ENCODE measurements at places on chromosomes 5 and 9.

GRCh38 chr9:135068776-135069415, 18.6 kb upstream of the OLFM1 start:
- no peak for DNase-seq

DNA sequence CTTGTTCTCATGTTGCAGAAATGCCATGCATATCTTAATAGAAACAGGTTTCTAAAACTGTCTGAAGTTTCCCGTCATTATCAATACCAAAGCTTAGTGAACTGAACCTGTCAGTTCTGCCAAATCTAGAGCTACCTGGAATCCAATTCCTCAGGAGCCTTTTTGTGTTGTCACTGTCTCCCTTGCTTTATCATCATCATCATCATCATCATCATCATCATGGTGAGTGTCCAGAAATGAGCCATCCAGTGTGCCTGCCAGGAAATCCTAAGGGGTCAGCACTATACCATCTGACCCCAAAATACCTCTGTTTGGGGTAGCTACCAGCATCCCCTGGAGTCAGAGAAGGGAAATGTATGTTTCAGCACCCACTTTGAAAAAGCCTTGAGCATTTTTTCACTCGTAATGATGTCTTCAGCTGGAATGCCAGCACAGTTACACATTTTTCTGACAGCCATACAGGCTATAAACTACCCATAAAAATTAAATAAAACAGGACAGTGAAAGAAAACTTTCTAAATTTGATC, 150.3 kb downstream of the NR2F1-AS1 start:
- DNase-seq = no peak

DNA sequence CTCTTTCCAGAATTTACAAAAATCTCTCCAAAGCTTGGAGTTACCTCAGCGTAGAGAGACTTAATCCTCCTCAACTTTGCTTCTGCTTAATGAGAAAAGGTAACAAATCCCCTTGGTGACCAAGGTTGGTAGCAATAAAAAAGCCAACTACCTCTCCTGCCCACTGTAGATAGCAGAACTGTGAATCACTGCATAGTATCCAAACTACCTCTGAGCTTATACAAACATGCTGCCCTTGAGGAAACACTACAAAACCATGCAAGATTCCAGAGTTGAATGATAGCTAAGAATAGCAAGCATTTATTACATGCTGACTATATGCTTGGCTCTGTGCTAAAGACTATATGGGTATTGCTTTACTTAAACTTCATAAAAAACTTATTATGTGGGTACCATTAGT, 2.8 kb upstream of the ADAMTS12 start:
- DNase-seq = no peak

- DNase-seq = no peak
Measured at GRCh38 chr9:79939819-79940218, 368.1 kb downstream of the TLE4 start.

GRCh38 chr5:154359221-154359573, 86.6 kb upstream of the SAP30L start:
- no peak for DNase-seq

DNA sequence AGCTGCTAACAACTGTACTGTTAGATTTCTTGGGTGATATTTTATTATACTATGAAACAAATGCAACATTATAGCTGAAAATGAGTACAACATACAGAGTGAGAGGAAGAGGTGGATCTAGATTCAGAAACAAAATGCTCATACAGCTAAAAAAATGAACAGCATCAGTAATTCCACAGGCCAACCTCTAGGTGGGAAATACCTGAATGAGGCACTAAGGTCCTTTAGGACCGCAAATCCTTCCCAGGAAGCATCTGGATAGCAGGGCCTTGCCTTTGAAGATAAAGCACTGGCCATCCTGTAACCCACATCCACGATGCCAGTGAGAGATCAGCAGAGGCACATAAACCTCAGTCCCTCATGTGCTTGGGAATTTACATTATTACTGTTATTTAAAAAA, 310.8 kb downstream of the YTHDC2 start:
- DNase-seq = no peak

- peak; percentile 69 for DNase-seq
Measured at GRCh38 chr9:137049544-137050449, 3.8 kb upstream of the NPDC1 start.

DNA sequence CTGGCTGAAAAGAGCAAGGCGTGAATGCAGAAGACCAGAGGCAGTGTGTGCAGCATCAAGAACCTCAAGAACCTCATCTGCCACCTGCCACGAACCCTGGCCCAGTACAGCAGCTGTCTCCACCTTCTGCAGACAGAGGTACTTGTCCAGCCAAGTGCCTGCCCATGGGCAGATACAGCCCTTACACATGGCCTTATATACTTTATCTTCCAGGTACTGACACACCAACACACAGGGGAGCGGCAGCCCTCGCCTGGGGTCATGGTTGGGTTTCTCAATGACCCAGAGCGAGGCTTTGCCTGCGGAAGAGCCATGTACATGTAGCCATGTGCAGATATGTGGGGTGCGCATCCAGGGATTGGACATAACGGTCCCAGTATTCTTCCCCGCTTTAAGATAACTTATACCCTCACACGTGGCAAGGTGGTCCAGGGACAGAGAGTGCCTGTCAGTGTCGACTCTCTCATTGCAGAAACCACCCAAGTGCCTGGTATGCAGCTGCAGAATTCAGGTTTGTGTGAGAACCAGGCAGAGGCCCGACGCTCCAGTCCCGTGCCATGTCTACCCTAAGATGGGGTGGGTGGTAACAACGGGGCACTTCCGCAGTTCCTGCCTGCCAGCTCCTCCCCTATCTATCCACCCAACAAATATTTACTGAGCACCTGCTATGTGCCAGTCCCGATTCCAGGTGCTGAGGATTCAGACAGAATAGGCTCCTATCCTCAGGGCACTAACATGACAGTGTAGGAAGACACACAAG, 206.9 kb downstream of the FSTL4 start:
- DNase-seq = peak; percentile 2

DNA sequence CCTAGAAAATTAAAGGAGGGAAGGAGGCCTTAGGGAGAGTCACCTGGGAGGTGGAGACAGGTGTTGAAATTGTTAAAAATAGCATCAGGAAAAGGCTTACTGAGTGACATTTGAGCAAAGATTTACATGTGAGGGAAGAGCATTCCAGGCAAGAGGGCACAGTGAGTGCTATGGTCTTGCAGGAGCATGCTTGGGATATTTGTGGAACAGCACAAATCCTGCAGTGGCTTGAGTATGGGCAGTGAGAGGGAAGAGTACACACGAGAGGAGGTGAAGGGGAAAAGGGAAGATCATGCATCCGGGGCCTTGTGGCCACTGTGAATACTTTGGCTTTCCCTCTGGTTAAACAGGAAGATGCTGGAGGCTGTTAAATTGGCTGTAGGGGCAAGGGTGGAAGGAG, 36.6 kb downstream of the ACER2 start:
- DNase-seq = no peak

- DNase-seq = no peak
Measured at GRCh38 chr9:137301081-137301947, 757 bp downstream of the NRARP start.

DNA sequence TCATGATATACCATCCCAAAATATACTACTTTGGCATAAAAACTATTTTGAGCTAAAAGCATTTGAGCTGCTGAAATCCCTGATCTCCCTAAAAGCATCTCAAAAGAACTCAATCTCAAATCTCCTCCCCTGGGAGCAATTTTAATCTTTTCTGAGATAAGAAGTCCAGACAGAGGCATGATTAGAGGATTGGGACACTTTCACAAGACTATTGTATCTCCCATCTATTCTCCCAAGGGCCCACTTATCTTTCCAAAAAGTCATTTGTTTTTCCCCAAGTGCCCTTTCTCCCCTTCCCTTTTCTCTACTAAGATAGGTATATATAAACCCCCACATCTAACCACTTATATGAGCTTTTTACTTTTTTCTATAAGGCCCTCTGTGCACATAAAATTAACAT, 79.7 kb downstream of the ALDH7A1 start:
- no peak for DNase-seq

GRCh38 chr5:18761801-18762200, 1127.5 kb downstream of the TAF11L14 start:
- DNase-seq = no peak

GRCh38 chr5:134029156-134029555, 24.4 kb upstream of the VDAC1 start:
- no peak for DNase-seq

GRCh38 chr5:78268356-78268755, 26.1 kb downstream of the AP3B1 start:
- no peak for DNase-seq

DNA sequence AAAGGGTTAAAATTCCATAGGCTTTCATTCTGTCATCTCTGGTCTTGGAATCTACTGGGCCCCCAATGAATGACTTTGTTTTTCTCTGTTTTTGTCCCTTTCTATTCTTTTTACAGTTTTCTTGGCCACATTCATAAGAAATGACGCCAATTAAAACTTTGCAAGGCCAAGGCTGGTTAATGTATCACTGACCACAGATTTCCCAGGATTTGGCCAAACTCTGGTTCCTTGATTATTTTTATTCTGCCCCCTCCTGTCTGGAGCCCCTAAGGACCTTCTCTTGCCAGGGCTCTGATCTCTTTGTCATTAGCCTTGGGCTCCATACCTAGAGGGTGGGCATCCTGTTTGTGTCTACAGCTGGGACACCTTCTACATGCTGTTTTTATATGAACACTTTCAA, 388.9 kb upstream of the PAPPA start:
- no peak for DNase-seq

DNA sequence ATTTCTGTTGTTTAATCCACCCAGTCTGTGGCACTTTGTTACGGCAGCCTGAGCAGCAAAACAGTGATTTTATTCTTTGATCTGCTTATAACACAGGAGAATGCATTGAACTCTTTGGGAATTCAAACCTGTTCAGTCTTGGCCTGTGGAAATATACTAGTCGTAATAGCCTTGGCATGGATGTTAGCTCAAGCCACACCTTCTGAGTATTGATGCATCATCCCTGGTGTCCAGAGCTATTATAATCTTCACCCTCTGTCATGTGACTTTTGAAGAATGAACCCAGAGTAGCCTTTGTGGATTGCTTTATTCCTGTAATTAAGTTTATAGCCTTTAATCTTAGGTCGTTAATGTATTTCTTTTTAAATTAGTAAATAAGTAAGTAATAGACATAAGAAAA, 50.8 kb upstream of the TEX48 start:
- DNase-seq = no peak

DNA sequence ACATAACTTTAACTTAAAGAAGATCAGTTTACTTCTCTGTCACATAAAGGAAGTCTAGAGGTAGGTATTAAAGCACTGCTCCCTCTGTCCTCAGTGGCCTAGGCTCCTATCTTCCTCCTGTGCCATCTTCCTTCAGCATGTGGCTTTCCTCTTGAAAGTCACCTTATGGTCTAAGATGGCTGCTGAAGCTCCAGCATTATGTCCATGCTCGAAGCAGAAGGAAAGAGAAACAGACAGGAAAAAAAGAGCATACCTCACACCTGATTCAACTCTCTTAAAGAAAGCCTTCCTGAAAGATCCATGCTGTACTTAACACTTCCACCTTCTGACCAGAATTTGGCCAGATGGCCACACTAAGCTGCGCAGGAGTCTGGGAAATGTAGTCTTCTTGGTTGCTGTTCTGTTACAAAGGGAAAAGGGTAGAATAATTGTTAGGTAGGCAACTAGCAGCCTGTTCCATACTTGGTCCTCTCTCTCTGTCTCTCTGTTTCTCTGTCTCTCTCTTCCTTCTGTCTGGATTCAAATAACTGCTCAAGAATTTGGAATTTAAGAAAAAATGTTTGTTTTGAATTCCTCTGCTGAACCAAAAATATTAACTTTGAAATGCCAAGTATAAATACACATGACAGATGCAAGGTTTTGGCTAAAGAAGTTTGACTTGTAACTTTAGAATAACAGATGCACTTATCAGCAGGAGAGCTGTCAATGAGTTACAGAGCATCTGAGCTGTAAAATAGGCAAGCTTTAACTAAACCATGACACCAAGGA, 16.0 kb downstream of the TMEM174 start:
- DNase-seq = no peak

DNA sequence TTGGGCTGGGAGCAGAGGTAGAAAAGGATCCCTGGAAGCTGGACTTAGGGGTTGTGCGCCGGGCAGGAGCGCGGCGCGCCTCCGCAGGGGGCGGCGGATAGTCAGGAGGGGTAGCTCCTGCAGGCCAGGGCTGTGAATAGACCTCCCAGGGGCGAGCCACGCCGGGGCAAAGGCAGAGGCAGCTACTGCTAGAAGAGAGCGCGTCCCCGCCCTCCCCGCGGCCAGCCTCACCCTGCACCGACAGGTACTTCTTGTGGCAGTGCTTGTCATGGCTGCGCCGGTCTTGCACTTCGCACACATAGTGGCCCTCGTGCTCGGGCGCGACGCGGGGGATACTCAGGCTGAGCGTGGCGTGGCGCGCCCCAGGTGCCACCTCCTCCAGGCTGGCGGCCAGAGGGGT, 28.1 kb downstream of the FLT4 start:
- DNase-seq = no peak

- no peak for DNase-seq
Measured at GRCh38 chr5:9284781-9285307, 261.0 kb downstream of the SEMA5A start.

GRCh38 chr9:13412331-13412730, 132.8 kb upstream of the MPDZ start:
- DNase-seq = no peak

GRCh38 chr5:32450952-32451351, 6.4 kb upstream of the ZFR start:
- no peak for DNase-seq

GRCh38 chr5:180792965-180793287, 9.7 kb downstream of the MGAT1 start:
- DNase-seq = no peak
